ENCODE measurements at places on chromosomes 3 and 15.

DNA sequence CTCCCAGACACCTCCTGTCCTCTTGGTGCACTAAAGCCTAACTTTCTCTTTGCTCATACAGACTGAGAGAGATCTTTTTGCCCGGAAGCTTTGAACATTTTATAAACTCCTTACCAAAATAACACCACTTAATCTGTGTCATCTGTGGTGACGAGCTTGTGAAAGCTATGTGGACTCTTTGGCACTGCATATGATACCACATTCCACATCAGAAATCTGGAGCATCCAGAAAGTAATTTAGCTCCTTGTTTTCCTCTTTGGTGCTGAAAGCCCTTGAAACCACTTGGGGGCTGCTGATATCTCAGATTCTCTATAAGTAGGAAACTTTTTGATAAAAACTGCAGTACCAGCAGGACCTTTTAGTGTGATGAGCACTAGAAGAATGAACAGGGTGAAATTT lies 128.3 kb downstream of the ALCAM start:
- DNase-seq: peak; percentile 33

DNA sequence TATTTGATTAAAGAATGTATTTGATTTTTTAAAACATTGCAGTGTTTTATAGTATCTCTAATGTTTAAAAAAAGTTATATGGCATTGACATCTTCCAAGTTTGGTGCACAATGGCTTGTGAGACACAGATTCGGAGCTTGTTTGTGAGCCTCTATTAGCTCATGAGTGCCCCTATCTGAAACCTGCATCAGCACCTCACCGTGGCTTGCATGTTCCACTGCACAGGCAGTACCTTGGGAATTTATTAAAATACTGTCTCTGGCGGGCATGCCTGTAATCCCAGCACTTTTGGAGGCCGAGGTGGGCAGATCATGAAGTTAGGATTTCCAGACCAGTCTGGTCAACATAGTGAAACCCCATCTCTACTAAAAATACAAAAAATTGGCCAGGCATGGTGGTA lies 6.8 kb upstream of the RTP2 start:
- DNase-seq: no peak

- DNase-seq: no peak
These were observed 35.6 kb upstream of the KCNMB2 start for GRCh38 chr3:178500631-178501030.

GRCh38 chr3:171755656-171756055 lies 54.6 kb downstream of the PLD1 start:
- no peak for DNase-seq

- peak; percentile 3 for DNase-seq
These were observed 89.4 kb downstream of the PDE8A start for GRCh38 chr15:85071061-85071460.

DNA sequence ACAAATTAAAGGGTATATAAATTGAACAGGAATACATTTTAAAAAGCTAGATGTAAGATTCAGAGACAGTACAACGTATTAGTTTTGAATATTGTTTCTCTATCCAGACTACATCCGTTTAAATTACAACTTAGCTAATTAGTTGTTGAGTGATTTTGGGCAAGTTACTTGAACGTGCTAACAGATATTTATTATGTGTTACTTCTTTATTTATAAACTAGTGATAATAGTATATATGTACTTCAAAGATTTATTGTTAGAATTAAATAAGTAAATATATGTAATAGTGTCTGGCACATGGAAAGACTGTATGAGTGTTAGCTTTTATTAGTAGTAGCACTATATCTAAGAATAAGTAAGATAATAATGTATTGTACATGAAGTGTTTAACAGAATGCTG lies 92.0 kb upstream of the GBE1 start:
- DNase-seq: no peak

DNA sequence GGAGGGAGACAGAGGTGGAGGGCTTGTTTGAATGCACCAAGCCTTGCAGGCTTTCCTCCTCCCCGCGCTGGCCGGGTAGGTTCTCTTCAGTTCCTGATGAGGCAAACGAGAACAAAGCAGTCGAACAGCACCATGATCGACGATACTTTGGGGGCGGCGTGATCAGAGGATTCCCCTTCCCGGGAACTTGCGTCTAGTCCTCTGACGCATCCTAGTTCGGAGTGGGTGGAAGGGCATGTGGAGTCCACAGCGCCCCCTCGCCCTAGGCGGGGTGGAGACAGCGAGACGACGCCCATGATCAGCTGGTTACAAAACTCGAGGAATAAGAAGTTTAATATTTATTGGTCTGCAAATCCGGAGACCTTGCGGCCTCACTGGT lies 452 bp upstream of the SV2B start:
- DNase-seq: peak; percentile 2

DNA sequence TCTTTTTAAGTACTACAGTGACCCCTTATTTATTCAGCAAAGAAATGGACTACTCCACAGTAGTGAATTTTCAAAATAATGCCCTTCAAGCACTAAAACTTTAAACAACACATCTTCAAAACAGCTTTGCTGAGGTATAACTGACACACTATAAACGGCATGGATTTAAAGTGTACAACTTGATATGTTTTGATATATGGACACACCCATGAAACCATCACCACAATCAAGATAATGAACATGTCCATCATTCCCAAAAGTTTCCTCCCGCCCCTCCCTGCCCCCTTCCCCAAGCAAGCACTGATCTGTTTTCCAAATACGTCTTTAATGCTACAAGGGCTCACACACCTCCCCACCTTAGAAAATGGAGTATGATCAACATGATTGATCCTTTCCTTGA lies 1.6 kb upstream of the FURIN start:
- DNase-seq: no peak

- no peak for DNase-seq
These were observed 554 bp downstream of the CHST13 start for GRCh38 chr3:126524429-126524988.

DNA sequence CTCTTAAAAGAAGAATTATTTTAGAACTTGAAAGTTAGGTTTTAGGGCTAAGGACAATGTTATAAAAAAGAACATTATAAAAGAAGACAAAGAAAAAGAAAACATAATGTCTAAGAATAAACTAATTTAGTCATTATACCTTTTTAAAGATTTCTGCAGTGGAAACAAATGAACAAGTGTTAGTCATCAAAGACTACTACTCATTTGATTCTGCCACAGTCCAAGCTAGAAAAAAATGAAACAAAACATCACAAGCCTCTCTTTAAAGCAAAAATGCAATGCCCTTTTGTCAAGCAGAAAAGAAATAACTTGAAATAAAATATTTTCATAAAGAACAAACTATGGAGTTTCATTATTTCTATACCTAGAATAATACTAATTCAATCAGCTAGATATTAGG lies 102.0 kb downstream of the TBC1D5 start:
- DNase-seq: no peak

GRCh38 chr3:151770956-151771355 lies 37.2 kb downstream of the AADACL2 start:
- DNase-seq: peak; percentile 3

DNA sequence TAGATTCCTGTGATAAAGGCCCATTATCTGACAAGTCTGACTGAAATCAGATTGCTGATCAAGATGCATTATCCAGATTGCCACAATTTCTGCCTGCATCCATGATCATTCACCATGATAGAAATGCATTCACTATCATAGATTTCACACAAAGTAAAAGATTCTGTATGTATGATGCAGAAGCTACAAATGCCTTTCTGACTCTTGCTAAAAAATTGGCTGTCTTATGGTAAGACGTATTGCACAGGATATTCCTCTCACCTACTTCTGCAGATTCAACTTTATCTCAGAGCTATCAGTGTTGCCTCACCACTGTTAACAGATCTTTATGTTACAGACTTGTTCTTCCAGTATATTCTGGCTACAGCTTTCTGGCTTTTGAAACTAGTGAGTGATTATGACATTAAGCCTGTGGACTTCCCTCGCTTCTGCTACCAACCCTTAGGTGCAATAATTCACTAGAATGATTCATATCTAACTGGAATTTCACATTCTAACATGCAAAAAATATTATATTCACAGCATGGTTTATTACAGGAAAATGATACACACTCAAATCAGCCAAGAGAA lies 955.3 kb downstream of the EPHA3 start:
- peak; percentile 79 for DNase-seq

- no peak for DNase-seq
These were observed 1.5 kb downstream of the MYL3 start for GRCh38 chr3:46861605-46862368.

GRCh38 chr3:108863799-108864135 lies 41.2 kb downstream of the TRAT1 start:
- DNase-seq: no peak

DNA sequence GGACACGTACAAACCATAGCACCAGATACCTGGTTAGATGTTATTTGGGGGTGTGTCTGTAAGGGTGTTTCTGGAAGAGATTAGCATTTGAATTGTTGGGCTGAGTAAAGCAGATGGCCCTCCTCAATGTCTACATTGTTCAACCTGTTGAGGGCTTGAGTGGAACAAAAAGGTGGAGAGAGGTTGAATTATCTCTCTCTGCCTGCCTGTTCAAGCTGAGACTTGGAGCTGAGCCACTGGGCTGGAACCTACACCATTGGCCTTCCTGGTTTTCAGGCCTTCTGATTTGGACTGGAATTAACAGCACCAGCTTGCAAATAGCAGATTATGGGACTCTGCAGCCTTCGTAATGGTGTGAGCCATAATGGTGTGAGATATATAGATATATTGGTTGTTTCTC lies 71.3 kb upstream of the CORO2B start:
- no peak for DNase-seq

DNA sequence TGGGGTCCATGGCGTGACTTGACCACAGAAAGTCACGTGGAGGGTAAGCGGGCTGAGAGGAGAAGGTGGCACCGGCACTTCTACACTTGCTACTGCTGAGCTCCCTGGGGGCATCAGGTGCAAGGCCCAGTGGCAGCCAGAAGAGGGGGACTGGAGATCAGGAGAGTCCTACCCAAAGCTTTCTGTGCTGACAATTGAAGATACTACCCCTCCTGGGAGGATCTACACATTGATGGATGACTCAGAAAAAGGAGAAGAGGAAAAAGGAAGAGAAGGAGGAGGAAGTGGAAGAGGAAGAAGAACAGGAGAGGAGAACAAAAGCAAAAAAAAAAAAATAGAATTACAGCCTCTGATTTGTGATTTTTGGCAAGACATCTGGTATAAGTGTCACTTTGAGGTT lies 41.2 kb downstream of the MYO5C start:
- DNase-seq: no peak

DNA sequence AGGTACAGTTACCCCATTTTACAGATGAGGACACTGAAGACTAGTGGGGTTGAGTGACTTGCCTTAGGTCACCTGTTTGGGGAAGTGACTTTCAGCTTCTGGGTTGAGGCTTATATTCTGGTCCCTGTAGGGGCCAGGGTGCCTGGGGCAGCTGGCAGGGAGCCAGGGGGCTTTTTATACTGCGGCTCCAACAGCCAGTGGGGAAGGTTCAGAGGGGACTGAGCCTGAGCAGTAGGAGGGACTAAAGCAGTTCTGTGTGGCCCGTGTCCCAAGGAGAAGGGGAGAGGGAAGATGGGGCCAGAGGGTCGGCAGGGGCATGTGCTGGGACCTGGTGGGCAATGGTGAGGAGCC lies 37.7 kb downstream of the SLC6A6 start:
- no peak for DNase-seq

DNA sequence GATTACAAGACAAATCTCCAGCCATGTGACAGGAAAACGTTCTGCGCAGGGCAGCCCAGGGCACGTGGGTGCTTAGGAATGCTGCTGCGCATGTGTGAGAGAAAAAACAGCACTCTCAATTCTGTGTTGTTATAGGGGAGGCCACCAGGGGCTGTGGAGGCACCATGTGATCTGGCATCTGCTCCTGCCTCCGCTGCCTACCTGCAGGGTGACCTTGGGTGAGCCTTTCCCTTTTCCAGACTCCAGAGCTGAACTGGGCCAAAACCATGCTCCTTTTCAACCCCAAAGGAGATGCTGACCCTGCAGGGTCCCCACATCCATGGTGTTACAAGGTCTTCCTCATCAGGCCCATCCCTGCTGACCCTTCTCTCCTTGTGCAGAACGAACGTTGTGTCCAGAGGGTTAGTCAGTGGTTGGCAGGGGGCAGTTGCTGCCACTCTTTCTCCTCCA lies 81.5 kb upstream of the RASGRF1 start:
- DNase-seq: no peak

- peak; percentile 44 for DNase-seq
These were observed 13.3 kb upstream of the PAQR9 start for GRCh38 chr3:142976621-142977398.

GRCh38 chr15:66880380-66881155 lies 178.5 kb downstream of the SMAD6 start:
- DNase-seq: no peak

DNA sequence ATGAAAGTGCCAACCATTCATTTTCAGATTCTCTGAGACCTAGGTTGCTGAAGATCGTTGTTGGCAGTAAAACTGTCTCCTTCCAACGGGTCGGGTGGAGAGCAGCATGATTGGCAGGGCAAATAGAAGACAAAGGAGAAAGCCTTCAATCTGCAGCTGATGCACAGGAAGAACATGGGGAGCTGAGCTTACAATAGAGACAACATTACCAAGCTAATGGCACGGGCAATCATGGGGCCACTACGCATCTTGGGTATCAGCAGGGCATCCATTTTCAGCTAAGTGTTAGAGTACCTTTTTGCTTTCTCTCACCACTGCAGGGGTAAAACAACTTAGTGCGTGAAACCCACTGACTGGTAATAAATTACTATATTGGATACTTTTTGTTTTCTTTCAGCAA lies 114.8 kb downstream of the WDR72 start:
- no peak for DNase-seq

DNA sequence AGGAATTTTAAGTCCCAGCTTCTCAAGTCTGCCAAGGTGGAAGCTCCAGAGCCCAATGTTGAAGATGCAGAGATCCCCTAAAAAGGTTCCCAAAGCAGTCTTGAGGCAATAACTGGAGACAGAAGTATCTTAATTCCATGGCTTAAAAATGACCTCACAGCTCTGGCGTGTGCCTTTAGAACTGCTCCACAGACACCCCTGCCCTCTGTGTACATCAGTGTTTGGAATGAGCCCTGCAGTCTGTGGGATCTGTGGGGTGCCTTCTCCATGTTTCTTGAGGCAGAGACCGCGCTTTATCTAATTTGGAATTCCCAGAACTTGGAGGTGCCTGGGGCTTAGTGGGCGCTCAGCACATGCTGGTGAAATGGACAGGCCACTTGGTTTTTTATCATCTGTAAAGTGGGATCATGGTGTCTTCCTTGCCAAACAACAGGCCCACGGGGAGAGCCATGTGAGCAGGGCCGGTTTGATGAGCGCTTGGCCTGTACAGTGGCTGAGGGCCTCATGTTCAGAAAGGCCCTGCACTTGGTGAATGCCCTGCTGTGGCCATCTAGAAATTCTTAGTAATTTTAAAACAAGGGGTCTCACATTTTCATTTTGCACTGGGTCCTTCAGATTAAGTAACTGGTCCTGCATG lies 7.1 kb downstream of the ITGA11 start:
- peak; percentile 63 for DNase-seq

- no peak for DNase-seq
These were observed 15.3 kb upstream of the COLQ start for GRCh38 chr3:15536856-15537255.

DNA sequence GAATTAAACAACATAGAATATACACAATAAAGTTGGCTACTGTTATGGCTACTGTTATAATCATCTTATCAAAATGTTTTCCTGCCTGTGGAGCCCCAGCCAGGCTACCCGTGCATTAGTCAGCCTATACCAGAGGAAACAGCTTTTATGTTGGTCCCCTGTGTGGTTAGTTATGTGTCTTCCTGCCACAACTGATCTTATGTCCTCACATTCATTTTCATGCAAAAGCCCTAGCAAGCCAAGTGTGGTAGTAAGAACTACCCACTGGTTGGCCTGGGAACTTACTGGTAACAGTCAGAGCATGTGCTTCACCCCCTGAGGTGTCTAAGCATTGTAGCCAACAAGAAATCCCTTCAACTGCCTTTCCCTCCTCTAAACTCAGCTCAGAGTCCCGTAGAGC lies 21.8 kb downstream of the MGLL start:
- DNase-seq: no peak
